ENCODE measurements at places on chromosomes 3 and 15.

- DNase-seq: no peak
These were observed 122.6 kb upstream of the ARRDC4 start for GRCh38 chr15:97837896-97838295.

- no peak for DNase-seq
These were observed 138.9 kb downstream of the CLASP2 start for GRCh38 chr3:33579178-33579510.

GRCh38 chr15:95874637-95875036 is 455.9 kb upstream of the NR2F2 start:
- no peak for DNase-seq

GRCh38 chr15:28930011-28930410 is 44.2 kb downstream of the APBA2 start:
- DNase-seq: no peak

DNA sequence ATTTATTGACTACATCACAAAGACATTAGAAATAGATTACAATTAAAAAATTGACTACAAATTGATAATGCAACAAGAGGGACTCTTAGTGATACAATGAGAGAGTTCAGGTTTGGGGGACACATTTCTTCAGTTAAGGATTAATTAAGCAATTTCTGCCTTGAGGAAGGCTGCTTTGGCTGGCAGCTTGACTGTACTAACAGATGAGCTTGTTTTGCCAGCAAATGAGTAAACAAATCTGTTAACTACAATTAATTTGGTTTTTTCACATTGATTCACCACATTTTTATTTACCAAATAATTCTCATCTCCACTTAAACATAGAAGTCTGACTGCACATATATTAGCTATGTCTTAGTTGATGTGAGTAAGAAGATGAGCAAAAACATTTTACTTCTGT is 183.6 kb upstream of the ZNF385D start:
- no peak for DNase-seq

DNA sequence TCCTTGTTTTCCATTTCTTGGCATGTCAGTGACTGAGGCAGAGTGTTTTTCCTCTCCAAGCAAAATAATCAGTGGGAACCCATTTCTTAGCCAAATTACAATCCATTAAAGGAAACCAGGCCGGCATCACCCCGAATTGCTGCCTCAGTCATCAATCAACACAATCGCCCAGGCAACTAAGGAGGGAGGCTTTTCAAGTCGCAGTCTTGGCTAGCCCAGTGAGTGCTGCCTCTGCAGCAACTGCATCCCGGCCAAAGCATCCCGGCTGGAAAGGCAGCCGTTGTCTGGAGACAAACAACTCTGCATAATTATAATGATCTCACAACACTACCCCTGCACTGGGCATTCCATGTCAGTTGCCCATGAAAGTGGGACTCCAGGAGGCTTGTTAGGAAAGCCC is 213.5 kb upstream of the PRICKLE2 start:
- peak; percentile 18 for DNase-seq
